ENCODE measurements at places on chromosomes 2 and 18. TPM values are rescaled to one million over a fixed set of nuclear protein-coding genes. Genes with fewer than 3 reads are reported as not detected.

The BMP10 gene
- not detected for total RNA-seq

The GNAL gene
- total RNA-seq, result 22.0 TPM

The IL1B gene
- total RNA-seq, result not detected

The DNAH6 gene
- 0.11 TPM for total RNA-seq

The KCNF1 gene
- 51.7 TPM for total RNA-seq

The DSG1 gene
- not detected for total RNA-seq

The IL1RL1 gene
- total RNA-seq, result 20.2 TPM

The TFCP2L1 gene
- 0.50 TPM for total RNA-seq

The SDC1 gene
- 1.6 TPM for total RNA-seq

The REEP1 gene
- 95.1 TPM for total RNA-seq

The GPR35 gene
- total RNA-seq, result 4.0 TPM

The SIX3 gene
- 0.17 TPM for total RNA-seq

The FBLN7 gene
- 2.1 TPM for total RNA-seq

The PROC gene
- not detected for total RNA-seq

The UGT1A8 gene
- not detected for total RNA-seq

The LIMS4 gene
- total RNA-seq, result 2.7 TPM

The FIGN gene
- total RNA-seq, result 12.0 TPM

The NFATC1 gene
- total RNA-seq, result 15.0 TPM

The PTPRM gene
- 62.7 TPM for total RNA-seq
